Small intestine (tissue), 16 donors: ENCODE measurements at places on chromosomes 1 and 21.
A peak's percentile ranks its signal among the peaks of the same experiment; 100 is the strongest.

- DNase-seq, result no peak
Measured at GRCh38 chr21:22356663-22357062, 1358.5 kb downstream of the NCAM2 start.

- no peak for DNase-seq
Measured at GRCh38 chr1:45621501-45621836, 2.4 kb downstream of the CCDC17 start.

DNA sequence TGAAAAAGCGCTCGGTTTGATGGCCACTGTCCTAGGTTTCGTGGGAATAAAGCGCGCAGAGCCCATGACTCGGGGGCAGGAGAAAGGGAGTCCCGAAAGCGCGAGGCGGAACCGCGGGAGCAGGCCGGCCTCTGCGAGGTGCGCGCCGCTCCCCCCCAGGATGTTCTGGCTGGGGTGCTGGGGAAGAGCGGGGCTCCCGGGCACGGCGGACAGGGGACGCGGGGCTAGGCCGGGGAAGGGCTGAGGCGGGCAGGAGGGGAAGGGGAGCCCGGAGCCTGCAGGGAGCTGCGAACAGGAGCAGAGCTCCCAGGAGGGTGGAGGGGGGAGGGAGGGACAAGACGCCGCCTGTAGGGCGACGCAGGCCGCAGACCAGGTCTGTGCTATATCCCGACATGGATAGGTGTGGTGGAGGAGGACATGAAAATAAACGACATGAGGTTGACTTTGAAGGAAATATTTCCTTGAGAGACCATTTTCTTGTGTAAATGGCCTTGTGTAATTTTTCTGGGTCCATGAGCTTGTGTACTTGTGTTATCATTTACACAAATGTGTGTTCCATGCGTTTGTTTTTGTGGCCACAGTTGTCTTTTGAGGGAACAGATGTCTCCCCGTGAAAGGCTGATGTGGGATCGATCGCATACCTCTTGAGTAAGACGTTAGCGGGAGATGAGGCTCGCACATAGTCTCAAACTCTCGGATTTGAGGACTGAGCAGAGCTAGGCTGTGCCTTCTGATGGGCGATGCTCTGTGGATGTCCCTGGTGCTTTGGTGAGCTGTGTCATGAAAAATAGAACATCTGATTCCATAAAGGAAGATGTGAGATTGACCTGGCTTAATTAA, 1.3 kb downstream of the PCNT start:
- DNase-seq, result peak; percentile 43

GRCh38 chr1:89633800-89634625, 1.1 kb downstream of the LRRC8C start:
- peak; percentile 38 for DNase-seq

DNA sequence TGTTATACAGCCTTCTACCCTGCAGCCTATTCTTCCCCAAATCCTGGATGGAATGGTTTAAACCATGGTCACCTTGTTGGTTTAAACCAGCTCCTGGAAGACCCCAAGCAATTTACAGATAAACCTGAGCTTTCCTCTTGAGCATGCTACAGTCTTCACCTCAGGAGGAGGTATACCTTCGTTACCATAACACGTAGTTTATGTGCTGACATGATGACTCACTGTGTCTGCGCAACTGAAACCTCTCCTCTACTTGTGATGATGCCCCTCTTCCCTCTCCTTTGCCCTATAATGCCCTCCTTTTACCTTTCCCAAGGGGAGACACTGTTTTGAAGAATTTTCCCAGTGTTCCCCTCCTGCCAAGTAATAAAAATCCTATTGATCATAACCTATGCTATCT, 457.3 kb upstream of the RGS18 start:
- no peak for DNase-seq

DNA sequence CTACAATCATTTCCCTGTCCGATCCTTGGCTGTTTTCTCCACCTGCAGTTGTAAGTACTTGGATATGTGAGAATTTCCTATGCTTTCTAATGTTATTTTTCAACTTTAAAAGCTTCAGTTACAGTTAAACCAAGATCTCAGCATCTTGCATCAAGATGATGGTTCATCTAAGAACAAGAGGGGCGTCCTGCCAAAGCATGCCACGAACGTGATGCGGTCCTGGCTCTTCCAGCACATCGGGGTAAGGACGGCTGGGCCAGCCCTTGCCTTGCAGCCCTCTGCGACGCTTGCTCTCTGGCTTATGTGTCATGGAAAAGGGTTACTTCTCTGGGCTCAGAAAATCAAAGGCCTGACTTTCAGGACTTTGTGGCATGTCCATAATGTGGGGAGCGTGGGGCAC, 46.8 kb downstream of the PKNOX1 start:
- no peak for DNase-seq

DNA sequence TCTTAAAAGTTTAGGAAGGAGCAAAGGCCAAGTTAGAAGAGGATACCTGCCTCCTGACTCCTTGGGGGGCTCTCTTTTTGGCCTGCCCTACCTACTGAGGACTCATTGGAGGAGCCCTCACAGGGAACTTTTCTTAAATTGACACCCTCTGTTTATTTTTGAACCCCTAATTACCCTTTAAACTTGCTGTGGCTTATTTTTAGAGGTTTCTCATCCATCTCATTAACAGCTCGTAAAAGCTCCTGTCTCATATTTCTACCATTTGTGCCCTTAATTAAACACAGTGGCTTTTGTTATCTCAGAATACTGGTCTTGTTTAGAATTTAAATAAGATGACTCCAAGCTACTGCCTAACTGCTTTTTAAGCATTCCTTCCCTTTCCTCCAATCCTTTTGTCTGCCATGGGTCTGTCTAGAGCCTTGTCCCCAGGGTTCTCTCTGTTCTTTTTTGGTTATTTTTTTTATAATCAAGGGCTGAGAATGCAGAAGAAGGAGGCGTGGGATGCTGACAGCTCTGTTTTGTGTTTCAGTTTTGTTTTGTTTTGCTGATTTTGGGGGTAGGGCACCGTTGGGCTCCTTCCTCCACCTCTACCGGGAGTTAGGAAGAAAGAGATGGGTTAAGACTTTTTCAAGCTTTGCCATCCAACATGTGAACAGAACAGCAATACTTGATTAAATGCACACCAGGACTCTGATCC, 78.0 kb downstream of the SYT6 start:
- no peak for DNase-seq

DNA sequence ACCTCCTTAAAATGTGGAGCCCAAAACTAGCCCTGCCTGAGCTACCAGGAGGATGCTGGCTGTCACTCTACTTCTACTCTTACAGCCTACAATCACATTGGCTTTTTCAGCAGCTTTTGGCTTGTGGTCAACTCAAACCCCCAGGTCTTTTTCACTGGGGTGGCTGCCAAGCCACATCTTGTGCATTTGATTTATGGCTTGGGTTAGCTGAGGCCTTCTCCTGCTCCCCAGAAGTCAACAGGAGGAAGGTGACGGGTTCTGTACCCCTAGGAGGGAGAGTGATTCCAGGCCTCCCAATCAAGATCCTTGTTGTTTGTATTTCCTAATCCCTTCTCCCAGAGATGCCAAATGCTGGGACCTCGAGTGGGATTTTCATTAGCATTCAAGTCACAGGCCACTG, 124.3 kb downstream of the LACTBL1 start:
- no peak for DNase-seq

GRCh38 chr1:53134961-53135734, 7.3 kb downstream of the SLC1A7 start:
- DNase-seq, result peak; percentile 67

DNA sequence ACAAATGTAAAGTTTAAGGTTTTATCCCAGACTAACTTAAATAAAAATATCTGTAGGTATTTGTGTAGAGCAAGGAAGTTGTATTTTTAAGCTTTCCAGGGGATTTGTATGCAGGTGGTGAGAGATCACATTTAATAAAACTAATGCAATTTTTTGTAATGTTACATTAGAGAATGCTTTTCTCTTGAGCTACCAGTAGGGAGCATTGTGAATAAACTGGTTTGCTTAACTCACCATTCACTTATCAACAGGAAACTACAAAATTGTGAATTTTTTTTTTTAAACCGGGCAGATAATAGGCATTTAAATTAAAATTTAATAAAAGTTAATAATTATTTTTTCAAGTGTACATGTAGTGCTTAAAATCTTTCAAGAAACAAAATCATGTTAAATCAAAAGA, 78.6 kb downstream of the IVNS1ABP start:
- DNase-seq, result no peak

DNA sequence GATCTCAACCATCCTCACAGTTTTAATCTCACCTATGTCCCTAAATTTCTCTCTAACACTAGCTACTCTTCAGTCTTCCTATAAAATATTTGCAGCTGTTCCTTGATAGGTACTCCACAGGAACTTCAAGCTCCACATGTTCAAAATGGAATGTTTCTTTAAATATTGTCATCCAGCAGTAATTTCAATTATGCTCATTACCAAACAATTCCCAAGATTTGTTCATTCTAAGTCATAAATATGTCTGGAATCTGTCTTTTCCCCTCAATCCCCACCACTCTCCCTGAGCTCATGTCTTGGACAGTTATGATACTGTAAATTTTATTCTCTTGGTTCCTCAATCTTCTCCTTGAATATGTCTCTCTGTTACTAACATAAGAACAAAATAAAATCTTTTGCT, 214.4 kb downstream of the NRIP1 start:
- DNase-seq, result no peak

GRCh38 chr21:33063907-33064622, 5.9 kb upstream of the OLIG1 start:
- no peak for DNase-seq

DNA sequence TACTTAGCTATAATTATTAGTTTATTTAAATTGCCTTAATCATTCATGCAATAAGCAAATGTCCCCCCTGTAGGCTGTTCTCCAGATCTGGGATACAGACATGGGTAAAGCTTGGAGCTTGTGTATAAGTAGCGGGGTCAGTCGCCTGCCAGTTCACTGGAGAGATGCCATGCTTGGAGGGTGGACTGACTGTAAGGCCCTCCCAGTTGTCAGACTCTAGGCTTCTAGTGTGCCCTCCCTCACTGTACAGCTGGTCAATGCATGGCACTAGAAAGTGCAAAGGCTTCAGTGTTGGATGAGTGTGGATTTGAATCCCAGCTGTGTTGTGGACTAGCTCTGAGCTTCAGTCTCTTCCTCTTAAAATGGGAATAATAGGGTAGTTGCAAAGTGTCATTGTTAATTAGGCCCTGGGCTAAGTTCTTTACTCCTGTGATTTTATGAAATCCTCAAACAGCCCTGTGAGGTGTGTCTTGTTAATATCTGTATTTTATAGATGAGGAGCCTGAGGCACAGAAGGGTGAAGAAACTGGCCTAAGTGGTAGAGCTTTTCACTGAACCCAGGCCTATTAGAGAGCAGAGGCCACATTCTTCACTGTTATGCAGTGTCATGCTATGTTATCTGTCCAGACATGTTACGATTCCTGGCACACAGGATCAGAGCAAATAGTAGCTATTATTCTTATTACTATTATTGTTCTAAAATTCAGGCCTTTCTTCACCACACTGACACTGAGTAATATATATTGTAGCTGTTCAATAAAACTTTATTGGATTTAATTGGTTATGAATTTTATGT, 85.9 kb downstream of the ROR1 start:
- DNase-seq, result no peak

GRCh38 chr21:35234725-35235124, 185.6 kb upstream of the RUNX1 start:
- no peak for DNase-seq

DNA sequence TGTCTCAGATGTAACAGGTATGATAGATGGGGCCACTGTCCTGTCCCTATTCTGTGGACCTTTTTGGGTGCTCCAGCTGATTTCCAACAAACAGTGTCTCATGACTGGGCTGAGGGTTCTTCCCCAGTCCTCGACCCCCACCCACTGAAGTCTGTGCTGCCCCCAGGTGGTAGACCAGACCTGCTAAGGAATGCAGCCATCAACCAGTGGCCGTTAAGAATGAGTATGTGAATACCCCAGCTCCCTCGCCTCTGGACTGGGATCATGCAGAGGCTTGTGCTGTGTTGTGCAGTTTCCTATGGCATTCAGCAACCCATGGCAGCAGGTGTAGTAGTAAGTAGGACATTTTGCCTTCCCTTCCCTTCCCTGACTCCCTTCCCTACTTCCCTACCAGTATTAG, 183.1 kb upstream of the KAZN start:
- DNase-seq, result no peak

GRCh38 chr1:8671306-8671917, 146.0 kb downstream of the RERE start:
- DNase-seq, result peak; percentile 60

DNA sequence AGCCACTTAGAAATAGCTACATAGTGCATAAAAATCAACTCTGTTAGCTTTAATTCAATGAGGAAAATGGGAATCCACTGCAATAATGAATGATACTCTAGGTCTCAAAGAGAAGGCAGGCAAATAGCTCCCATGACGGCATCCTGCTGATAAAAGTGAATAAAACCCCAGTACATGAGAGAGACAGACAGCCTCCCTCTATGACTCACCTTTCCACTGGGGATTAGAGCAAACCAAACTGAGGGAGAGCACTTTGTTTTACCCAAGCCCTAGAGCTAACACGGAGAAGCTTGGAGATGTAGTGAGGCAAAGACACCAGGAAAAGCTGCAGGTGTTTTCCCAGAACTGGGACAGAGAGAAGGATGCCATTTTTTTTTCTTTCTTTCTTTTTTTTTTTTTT, 621.9 kb downstream of the LRRIQ3 start:
- DNase-seq, result no peak

DNA sequence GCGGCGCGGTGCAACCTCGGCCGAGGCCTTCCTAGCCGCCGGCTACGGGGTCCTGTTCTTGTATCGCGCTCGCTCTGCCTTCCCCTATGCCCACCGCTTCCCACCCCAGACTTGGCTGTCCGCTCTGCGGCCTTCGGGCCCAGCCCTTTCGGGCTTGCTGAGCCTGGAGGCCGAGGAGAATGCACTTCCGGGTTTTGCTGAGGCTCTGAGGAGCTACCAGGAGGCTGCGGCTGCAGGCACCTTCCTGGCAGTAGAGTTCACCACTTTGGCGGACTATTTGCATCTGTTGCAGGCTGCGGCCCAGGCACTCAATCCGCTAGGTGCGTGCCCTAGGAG, 379 bp downstream of the PPCS start:
- peak; percentile 76 for DNase-seq

GRCh38 chr1:24996983-24997893, 67.2 kb upstream of the RUNX3 start:
- peak; percentile 58 for DNase-seq

- DNase-seq, result no peak
Measured at GRCh38 chr1:35046730-35047129, 15.0 kb upstream of the ZMYM6 start.

DNA sequence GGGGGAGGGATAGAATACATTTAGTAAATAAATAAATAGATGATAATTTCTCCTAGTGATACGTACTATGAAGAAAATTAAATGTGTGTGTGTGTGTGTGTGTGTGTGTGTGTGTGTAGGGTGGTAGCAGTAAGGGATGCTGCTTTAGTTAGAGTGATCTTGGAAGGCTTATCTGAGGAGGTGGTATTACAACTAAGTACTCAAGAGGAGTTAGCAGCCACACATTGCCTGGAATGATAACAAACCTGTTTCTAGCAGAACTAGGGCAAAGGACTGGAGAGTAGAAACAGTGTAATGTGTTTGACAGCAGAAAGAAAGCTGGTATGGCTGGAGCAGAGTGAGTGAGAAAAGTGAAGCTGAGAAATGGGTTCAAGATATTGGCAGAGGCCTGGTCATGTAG, 58.3 kb upstream of the FASLG start:
- no peak for DNase-seq
